ENCODE measurements at places on chromosomes 12 and 14. TPM values are rescaled to one million over a fixed set of nuclear protein-coding genes. Genes with fewer than 3 reads are reported as not detected.

The HNRNPC gene
- 674 TPM for total RNA-seq

DNA sequence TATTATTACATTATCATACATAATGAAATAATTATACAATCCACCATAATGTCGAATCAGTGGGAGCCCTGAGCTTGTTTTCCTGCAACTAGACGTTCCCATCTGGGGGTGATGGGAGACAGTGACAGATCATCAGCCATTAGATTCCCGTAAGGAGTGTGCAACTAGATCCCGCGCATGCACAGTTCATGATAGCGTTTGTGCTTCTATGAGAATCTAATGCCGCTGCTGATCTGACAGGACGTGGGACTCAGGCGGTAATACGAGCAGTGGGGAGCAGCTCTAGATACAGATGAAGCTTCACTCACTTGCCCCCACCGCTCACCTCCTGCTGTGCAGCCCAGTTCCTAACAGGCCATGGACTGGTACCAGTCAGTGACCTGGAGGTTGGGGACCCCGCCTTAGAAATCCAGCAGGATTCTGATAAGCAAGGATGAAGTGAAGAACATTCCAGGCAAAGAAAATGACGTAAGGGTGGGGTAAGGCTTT is 204.6 kb downstream of the ETV6 start:
- no peak overlapping the region for H3K4me3 ChIP-seq
- H3K4me1 ChIP-seq: no peaks in the 10 kb centered on the region
- DNase-seq: no peak
- no peak overlapping the region for H3K27ac ChIP-seq
- H3K27me3 ChIP-seq: no peaks in the 10 kb centered on the region

DNA sequence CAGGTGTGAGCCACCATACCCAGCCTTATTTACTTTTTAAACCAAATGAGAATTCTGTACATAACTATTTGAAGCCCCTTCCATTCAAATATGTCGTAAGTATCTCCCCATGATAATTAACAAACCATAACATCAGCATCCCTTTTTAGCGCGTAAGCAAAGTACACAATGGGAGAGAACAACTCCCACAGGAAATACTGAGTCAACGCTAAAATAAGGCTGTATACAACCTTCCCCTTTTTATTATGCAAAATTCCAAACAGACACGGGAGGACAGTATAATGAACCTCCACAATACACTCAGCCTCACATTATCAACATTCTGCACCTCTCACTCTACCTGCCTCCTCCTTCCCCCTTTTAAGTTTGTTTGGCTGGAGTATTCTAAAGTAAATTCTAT is 73.5 kb downstream of the CCDC88C start:
- H3K36me3 ChIP-seq: no peaks in the 10 kb centered on the region
- H3K4me1 ChIP-seq: no peaks in the 10 kb centered on the region
- peaks cover 8% of the 10 kb centered on the region for H3K27me3 ChIP-seq

GRCh38 chr12:8661016-8661415 is 1.6 kb downstream of the MFAP5 start:
- peaks cover 66% of the 10 kb centered on the region for H3K4me1 ChIP-seq
- no peaks in the 10 kb centered on the region for H3K27me3 ChIP-seq
- H3K36me3 ChIP-seq: 0 out of 2 replicates have a peak, but pooled peaks cover 4% of the 10 kb centered on the region
- peak overlapping the region; percentile 92 for H3K4me3 ChIP-seq

DNA sequence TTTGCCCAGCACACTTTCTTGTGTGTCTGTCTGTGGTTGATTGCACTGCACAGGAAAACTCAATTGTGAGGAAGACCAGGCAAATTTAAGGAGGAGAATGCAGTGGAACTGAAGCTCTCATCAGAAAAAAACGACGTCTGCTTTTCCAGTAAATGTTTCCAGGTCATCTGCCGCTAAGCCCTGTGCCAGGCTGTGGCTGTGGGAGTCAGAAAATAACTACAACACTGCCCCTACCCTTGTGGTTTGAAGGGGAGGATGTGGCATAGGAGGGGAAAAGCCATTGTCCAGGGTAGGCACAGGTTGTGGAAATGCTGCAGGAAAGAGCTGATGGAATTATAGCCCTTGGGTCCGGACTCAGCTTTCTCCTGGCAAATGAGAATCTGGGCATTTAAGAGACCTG is 259.7 kb upstream of the TMEM132C start:
- H3K4me1 ChIP-seq: no peaks in the 10 kb centered on the region
- DNase-seq: no peak
- H3K4me3 ChIP-seq: no peak overlapping the region
- H3K27ac ChIP-seq: no peak overlapping the region
- no peaks in the 10 kb centered on the region for H3K36me3 ChIP-seq

The RNASE4 gene
- total RNA-seq: 35.9 TPM

DNA sequence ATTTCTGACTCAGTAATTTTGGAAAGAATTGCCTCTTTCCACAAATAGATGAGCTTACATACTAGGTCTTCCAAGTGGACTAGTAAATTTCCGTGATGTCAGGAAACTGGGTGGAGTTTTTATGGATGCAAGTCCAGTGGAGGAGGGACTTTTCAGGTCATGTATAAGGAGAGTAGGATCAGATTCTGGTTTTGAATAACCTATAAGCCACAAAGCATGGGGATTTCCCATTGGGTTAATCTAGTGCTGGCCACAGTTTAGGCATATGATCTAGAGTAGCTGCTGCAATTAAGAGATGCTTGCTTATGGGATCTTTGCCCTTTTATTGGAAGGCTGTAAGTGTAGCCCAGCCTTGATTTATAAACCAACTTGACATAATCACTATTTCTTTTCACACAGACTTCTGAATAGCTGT is 33.8 kb downstream of the STK38L start:
- no peak overlapping the region for H3K4me3 ChIP-seq
- H3K36me3 ChIP-seq: no peaks in the 10 kb centered on the region
- no peaks in the 10 kb centered on the region for H3K27me3 ChIP-seq
- peak; percentile 88 for DNase-seq

The NRXN3 gene
- total RNA-seq: 0.11 TPM

- H3K36me3 ChIP-seq: no peaks in the 10 kb centered on the region
- H3K27ac ChIP-seq: no peak overlapping the region
- H3K4me1 ChIP-seq: peaks cover 10% of the 10 kb centered on the region
- no peak overlapping the region for H3K4me3 ChIP-seq
- no peaks in the 10 kb centered on the region for H3K27me3 ChIP-seq
Measured at GRCh38 chr12:76636121-76636692, 76.6 kb upstream of the OSBPL8 start.

GRCh38 chr12:3081091-3081490 is 3.9 kb downstream of the TSPAN9 start:
- peaks cover 4% of the 10 kb centered on the region for H3K4me1 ChIP-seq
- no peak overlapping the region for H3K27ac ChIP-seq
- H3K36me3 ChIP-seq: no peaks in the 10 kb centered on the region
- H3K4me3 ChIP-seq: no peak overlapping the region

The CLEC6A gene
- total RNA-seq: not detected

GRCh38 chr12:10235761-10236631 is 23.3 kb downstream of the GABARAPL1 start:
- H3K27me3 ChIP-seq: no peaks in the 10 kb centered on the region

GRCh38 chr14:78488938-78489337 is 318.8 kb downstream of the NRXN3 start:
- H3K27me3 ChIP-seq: no peaks in the 10 kb centered on the region
- no peak for DNase-seq

DNA sequence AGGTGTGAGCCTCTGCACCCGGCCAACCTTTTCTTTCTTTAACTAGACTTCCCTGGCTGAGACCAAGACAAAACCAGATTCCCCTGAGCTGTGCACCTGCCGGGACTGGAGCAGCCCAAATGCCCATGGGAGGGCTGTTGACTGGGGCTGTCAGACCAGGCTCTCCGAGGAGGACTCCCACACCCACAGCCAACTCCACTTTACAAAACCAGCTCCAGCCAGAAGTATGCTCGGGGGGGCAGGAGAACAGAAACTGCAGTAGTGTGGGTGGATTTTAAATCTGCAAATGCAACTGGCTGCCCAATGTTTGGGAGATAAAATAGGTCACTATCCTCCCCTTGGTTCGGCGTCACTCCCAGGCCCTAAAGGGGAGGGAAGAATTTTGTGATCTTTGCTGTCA is 78.5 kb downstream of the VCPKMT start:
- H3K36me3 ChIP-seq: no peaks in the 10 kb centered on the region
- H3K27ac ChIP-seq: peak overlapping the region; percentile 97
- DNase-seq: peak; percentile 54
- H3K4me1 ChIP-seq: peaks cover 28% of the 10 kb centered on the region

The ATL1 gene
- 10.5 TPM for total RNA-seq

- no peak overlapping the region for H3K27ac ChIP-seq
- no peaks in the 10 kb centered on the region for H3K27me3 ChIP-seq
- DNase-seq: no peak
- no peaks in the 10 kb centered on the region for H3K36me3 ChIP-seq
- H3K4me1 ChIP-seq: no peaks in the 10 kb centered on the region
- no peak overlapping the region for H3K4me3 ChIP-seq
Measured at GRCh38 chr12:121379945-121380344, 20.0 kb upstream of the RNF34 start.
